NCI-H1417 (cell line): ENCODE measurements at places on chromosomes 3 and 15.

DNA sequence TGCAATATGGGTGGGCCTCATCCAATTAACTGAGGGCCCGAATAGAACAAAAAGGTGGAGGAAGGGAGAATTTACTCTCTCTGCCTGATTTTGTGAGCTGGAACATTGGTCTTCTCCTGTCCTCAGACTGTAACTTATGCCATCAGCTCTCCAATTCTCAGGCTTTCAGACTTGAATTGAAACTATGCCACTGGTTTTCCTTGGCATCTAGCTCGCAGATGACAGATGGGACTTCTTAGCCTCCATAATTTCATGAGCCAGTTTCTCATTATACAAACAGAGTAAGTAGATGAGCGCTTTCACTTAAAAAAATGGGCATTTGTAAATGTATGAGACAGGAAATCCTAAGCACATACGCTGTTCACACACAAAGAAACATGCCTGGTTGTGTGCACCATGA lies 8.7 kb upstream of the PTX3 start:
- DNase-seq: no peak

- DNase-seq: no peak
Observed at GRCh38 chr3:123357275-123357674, 91.6 kb downstream of the ADCY5 start.

GRCh38 chr3:71156062-71156665 lies 427.4 kb downstream of the FOXP1 start:
- no peak for DNase-seq

DNA sequence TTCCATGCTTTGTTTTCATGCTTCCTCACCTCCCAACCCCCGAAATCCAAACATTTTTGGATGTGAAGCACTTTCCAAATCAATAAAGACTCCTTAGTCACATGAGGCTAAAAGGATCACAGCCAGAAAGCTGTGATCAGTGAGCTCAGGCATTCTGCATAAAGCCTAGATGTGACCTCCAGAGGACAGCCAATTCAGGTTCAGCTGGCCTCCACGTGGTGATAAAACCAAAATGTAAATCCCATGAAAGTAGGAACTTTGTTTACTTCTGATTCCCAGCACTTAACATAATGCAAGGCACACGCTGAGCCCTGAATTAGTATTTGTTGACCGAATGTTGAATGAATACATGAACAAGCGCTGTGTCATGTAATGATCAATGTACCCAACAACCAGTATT lies 249.5 kb upstream of the EOMES start:
- DNase-seq: no peak

DNA sequence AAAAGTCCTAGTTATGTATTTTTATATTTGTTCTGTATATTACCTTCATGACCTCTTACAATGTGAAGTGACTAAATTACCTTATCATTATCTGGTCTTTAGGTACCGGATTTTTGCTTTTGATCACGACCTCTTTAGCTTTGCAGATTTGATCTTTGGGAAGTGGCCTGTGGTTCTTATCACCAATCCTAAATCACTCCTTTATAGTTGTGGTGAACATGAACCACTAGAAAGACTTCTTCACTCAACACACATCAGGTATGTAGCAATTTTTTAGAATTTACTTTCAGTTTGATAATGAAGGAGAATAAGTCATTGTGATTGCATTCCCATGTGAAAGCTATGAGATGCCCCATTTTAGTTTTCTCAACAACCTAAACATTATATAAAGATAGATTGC lies 18.3 kb downstream of the TMEM62 start:
- no peak for DNase-seq

GRCh38 chr3:194340757-194341400 lies 10.2 kb downstream of the CPN2 start:
- no peak for DNase-seq

DNA sequence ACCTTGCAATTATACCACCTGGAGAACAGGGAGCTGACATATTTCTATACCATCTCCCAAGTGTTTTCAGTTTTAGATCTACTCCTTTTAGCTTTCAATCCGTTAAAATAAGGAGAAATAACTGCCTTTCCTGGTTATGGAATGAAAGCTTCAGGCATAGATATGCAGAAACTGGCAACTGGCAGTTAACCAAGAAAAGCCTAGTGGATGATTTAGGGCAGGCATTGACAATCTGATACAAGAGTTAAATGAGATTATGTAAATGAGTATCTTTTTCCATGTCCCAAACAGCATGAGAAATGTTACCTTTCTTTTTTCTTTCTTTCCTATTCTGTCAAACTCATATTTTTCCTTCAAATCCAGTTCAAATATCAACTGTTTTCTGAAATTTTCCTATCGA lies 689.1 kb upstream of the DPPA4 start:
- no peak for DNase-seq

GRCh38 chr3:146390006-146390772 lies 79.2 kb downstream of the PLSCR2 start:
- no peak for DNase-seq

DNA sequence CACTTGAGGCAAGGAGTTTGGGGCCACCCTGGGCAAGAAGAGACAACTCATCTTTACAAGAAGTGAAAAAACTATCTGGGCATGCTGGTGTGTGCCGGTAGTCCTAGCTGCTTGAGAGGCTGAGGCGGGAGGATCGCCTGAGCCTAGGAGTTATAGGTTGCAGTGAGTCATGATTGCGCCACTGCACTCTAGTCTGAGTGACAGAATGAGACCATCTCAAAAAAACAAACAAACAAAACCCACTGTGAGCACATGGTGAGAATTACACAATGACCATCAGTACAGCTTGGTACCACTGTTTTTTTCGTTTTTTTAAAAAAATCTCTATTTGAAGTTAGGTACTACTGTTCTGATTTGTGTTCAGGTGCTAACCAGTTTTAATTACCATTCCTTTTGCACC lies 13.6 kb downstream of the VPS39 start:
- DNase-seq: no peak

DNA sequence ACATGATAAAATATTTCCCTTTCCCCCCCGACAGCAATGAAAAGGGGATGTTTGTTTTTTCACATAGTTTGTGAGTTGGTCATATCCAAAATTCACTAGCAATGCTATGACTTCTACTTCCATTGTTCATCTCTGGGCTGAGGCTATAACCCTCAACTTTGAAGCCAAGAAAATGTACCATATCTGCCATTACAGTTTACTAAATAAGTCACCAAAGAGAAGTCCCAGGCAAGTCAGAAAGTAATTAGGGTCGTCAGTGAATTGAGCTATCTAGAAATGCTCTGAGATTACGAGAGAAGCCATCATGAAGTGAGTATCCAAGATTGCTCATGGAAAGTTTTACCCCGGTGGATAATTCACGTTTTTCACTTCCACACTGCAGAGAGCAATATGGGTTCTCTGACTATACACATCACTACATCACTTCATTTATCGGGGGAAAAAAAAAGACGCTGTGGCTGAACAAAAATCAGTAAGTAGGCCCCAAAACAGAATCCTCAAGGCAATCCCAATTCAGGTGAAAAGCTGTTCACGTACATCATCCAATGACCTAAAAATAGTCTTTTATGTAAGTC lies 1.4 kb downstream of the PEAK1 start:
- no peak for DNase-seq

GRCh38 chr15:74724570-74725224 lies 631 bp downstream of the CYP1A1 start:
- no peak for DNase-seq

DNA sequence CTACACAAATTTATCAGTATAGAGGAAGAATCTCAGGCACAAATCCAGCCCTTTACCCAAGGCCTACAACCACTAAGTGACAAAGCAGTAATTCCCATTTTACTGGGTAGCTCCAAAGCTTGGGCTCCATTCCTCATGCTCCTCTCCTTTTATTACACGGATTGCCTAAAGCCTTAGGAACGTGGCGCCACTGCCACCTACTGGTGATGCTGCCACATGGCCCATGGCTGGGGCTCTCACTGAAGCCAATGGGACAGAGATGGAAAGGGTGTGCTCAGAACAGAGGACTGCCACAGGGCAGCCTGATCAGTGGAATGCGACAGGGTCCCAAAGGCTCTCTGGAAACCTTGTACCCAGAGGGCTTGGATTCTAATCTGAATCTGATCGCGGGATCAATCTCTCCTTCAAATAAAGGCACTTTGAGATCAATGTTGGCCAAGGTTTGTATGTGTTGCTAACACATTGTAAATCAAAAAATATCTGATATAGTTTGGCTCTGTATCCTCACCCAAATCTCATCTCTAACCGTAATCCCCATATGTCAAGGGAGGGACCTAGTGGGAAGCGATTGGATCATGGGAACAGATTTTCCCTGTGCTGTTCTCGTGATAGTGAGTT lies 33.5 kb upstream of the LYZL4 start:
- peak; percentile 55 for DNase-seq
